ENCODE measurements at places on chromosomes 7 and 10. TPM values are rescaled to one million over a fixed set of nuclear protein-coding genes. Genes with fewer than 3 reads are reported as not detected.

AKR1C2 gene
- total RNA-seq = not detected

SCIN gene
- total RNA-seq = 0.27 TPM

PLXDC2 gene
- total RNA-seq = 44.5 TPM

CCDC136 gene
- 14.4 TPM for total RNA-seq

TFPI2 gene
- total RNA-seq = 66.2 TPM

TAS2R41 gene
- not detected for total RNA-seq

WEE2 gene
- not detected for total RNA-seq

PHYHIPL gene
- total RNA-seq = 0.34 TPM

IMPDH1 gene
- total RNA-seq = 43.9 TPM

LOXL4 gene
- 41.2 TPM for total RNA-seq

CYP3A7 gene
- total RNA-seq = not detected

WDR91 gene
- 6.6 TPM for total RNA-seq

SLIT1 gene
- total RNA-seq = not detected

Data from astrocyte (in vitro differentiated cells and primary cell).